Ovary (tissue), 10 donors: ENCODE measurements at places on chromosomes 13 and 19. TPM values are rescaled to one million over a fixed set of nuclear protein-coding genes. Genes with fewer than 3 reads are reported as not detected.

DNA sequence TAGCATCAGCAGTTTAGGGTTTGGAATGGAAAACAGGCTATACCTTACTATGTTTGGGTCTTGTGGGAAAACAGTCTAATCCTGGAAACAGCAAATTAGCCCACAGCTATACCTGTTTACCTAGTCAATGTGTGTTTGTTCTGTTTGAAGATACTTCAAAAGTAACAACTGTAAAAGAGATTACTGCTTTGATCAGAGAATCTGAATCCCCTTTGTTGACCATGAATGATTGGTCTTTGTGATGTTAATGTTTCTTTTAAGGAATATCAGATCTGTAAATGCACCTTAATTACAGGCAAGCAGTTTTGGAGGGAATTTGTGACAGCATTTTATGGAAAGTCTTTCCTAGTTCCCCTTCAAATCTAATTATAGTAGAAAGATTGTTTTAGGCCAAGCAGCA lies 20.7 kb upstream of the KLF5 start:
- DNase-seq = no peak

GRCh38 chr13:97934590-97934989 lies 18.9 kb upstream of the IPO5 start:
- DNase-seq = no peak

DNA sequence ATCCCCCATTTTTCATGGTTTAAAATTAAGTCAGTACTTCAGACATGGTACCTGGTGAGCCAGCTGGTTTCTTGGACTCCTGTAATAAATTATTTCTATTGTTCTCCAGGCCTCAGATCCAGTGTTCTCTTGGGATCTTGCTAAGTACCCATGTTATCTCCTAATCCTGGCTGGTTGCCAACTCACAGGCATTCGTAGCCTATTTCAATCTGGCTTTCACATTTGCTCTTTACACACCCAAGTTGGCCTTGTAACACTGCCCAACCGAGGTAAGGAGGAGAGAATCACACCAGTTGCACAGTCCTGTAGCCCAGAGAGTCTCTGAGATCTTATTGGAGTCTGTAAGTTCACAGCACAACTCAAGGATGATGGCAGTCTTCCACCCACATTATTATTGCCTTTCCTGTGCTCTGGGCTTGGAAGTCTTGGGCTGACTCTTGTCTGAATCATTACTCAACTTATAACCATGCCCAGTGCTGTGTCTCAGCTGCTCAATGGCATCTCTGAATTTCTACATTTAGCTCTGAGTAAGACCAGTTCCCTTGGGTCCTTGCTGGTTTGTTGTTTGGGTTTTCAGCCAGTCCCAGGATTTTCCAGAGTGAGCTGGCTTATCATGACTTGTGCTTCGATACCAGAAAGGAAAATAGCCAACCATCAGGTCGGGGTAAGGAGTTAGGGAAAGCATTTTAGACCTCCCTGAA lies 76.6 kb upstream of the KLF12 start:
- DNase-seq = no peak

Gene CCDC194
- 7.3 TPM for total RNA-seq

DNA sequence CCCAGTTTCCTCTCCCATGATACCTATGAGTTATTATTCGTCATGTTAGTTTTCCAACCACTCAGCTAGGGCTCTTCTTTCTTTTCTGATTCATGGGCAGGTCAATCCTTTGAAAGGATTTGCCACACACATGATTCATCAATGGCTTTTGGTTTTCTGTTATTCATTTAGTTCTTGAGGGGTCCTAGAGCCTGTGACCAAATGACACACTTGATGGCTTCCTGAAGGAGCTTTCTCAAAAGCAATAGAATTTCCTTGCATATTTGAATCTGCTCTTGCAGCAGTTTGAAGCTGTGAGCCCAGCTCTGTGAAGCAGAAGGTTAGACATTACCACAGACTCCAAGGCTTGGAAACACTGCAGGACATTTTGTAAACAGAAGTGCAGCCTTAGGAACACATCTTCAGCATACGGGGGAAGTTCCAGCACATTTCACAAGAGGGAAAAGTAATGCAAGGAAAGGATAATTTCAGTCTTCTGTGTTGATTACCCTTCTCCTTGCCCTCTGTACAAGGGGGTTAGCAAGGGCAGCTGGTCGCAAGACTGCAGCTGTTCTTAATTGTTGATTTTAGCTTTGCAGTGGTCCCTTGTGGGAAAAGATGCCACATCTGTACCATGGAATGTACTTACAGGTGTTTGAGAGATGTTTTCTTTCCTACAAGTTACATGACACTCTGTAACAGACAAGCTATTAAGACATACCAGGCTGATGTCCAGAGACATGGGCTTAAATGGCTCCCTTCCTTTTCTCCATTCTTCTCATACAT lies 338.6 kb downstream of the KCNRG start:
- DNase-seq = no peak

DNA sequence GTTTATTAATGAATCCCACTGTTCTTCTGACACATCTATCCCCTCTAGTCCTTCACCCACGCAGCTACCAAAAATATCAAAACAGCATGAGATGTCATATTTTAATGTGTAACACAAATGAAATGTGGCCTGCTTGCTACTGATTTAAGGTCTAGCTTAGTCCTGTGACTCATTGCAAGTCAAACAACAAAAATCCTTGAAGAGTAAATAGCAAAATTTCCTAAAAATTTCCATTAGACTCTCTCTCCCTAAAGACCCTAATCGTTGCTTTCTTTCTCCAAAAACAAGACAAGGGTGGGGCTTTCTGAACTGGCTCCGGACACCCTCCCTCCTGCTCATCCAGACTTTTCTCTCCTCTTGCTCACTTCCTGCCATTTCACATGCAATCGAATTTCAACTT lies 99.9 kb upstream of the IPO5 start:
- DNase-seq = no peak

GRCh38 chr13:109436055-109436622 lies 350.2 kb downstream of the IRS2 start:
- no peak for DNase-seq

- no peak for DNase-seq
Observed at GRCh38 chr13:32165796-32166195, 134.2 kb downstream of the FRY start.

DNA sequence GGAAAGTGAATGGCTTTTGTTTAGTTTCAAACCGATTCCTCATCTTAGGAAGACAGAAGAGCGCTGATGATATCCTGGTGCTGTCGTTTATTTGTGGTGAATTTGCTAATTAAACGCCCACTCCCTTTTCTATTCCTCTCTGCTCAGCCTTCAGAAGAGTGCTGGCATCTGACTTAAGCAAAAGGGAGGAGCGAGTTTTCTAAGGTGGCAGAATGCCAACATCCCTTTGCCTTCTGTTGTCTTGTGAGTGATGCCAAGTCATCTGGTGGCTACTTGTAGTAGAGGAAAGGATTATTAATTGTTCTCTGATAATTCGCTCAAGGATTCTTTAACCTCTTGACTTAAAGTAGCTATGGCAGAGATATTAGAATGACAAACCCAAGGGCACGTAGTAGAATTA lies 68.1 kb downstream of the ERCC5 start:
- no peak for DNase-seq
